IMR-90 (cell line): ENCODE measurements at places on chromosomes 6 and 20.

DNA sequence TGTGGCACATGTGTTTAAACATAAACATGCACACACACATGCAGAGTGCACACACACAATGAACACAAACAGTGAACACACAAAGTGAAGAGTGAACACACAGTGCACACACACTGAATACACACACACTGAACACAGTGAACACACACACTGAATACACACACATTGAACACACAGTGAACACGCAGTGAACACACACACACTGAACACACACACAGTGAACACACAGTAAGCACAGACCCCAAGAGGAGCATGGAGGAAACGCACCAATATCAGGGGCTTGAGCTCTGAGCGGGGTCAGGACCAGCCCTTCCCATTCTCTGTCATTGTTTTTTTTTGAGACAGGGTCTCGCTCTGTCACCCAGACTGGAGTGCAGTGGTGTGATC lies 17.1 kb upstream of the HELZ2 start:
- H3K27me3 ChIP-seq = no peaks in the 10 kb centered on the region
- no peak overlapping the region for H3K4me3 ChIP-seq
- peaks cover 48% of the 10 kb centered on the region for H3K36me3 ChIP-seq
- DNase-seq = no peak
- H3K4me1 ChIP-seq = peaks cover 7% of the 10 kb centered on the region

- no peaks in the 10 kb centered on the region; the same call in 1 of the 2 replicates for H3K36me3 ChIP-seq
- H3K4me1 ChIP-seq = peaks cover 5% of the 10 kb centered on the region
- H3K4me3 ChIP-seq = no peak overlapping the region
- H3K27me3 ChIP-seq = no peaks in the 10 kb centered on the region
Measured at GRCh38 chr6:148840256-148840655, 93.4 kb downstream of the UST start.

DNA sequence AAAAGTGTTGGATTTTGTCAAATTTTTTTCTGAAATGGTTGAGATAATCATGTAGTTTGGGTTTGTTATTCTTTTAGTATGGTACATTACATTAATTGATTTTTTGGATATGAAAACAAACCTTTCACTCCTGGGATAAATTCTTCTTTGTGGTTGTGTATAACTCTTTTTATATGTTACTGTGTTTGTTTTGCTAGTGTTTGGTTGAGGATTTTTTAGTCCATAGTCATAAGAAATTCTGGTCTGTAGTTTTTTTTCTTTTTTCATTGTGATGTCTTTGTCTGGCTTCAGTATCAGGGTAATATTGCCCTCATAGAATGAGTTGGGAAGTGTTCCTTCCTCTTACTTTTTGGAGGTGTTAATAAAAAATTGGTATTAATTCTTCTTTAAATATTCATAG lies 122.2 kb upstream of the ATXN1 start:
- H3K4me3 ChIP-seq = no peak overlapping the region
- peaks cover 3% of the 10 kb centered on the region; the same call in 1 of the 2 replicates for H3K4me1 ChIP-seq
- no peaks in the 10 kb centered on the region for H3K27me3 ChIP-seq
- no peaks in the 10 kb centered on the region for H3K36me3 ChIP-seq
- no peak overlapping the region for H3K27ac ChIP-seq

DNA sequence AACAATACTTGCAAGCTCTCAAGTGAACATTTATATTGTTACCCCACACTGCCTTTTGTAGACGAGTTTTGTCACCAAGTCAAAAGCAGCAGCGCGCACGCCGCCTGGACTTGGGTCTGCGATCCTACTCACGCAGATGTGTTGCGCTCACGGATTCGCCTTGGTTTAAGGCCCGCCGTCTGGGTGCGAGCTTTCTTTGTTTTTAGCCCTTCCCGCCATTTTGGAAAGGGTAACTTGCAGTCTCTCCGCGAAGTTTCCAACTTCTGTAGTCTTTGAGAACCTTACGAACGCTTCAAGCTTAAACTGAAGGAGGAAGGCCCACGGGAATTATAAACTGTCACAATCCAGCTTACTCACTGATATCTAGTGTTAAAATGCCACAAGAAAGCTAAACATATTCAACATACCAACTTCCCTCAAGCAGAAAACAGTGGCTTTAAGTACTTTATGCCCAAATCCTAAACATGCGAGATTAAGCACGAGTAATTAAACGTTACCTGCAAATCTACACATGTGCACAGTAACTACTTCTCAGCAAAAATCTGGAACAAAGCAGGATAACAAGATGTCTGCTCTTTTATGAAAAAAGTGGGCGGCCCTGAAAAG lies 80.4 kb upstream of the BTN3A2 start:
- H3K36me3 ChIP-seq = no peaks in the 10 kb centered on the region
- H3K4me1 ChIP-seq = peaks cover 2% of the 10 kb centered on the region
- H3K27ac ChIP-seq = peak overlapping the region; percentile 81
- H3K4me3 ChIP-seq = peak overlapping the region; percentile 59
- peak; percentile 74 for DNase-seq

GRCh38 chr6:148293181-148293995 lies 49.2 kb upstream of the SASH1 start:
- no peaks in the 10 kb centered on the region for H3K36me3 ChIP-seq
- H3K27me3 ChIP-seq = no peaks in the 10 kb centered on the region
- H3K27ac ChIP-seq = no peak overlapping the region
- DNase-seq = peak; percentile 26
- H3K4me1 ChIP-seq = peaks cover 24% of the 10 kb centered on the region

DNA sequence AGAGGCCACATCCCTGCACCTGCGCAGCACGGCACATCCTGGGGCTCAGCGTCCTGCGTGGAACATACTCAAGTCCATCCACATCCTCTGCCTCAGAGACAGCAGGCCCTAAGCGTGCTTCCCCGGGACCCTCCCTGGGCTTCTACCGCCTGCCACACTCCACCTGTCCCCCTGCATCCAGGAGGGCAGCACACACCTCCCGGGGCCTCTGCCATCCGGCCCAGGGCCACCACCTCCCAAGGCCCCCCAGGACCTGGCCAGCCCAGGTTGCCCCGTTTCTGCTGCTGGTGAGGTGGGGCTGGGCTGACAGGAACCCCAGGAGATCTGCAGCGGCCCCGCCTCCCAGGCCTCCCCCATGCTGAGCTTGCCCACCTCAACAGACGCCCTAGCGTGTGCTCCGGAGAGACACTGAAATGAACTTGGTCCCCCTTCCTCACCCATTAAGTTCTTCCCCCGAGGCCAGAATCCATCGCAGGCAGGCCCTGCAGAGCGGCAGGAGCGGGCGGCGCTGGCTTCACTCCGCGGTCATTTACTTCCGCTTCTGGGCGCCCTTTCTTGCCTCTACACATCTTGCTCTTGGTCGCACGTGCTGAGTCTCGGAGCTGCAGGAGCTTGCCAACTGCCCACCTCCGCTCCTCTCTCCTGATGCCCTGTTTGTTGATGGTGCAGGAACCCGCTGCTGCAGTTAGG lies 235.3 kb downstream of the TAF4 start:
- no peaks in the 10 kb centered on the region for H3K27me3 ChIP-seq
- no peak for DNase-seq
- H3K27ac ChIP-seq = no peak overlapping the region
- H3K4me1 ChIP-seq = no peaks in the 10 kb centered on the region
- no peak overlapping the region for H3K4me3 ChIP-seq

GRCh38 chr20:14142964-14143627 lies 147.8 kb downstream of the MACROD2 start:
- no peaks in the 10 kb centered on the region for H3K36me3 ChIP-seq
- H3K4me3 ChIP-seq = no peak overlapping the region
- no peak overlapping the region for H3K27ac ChIP-seq
- H3K4me1 ChIP-seq = no peaks in the 10 kb centered on the region
- peak; percentile 56 for DNase-seq
- H3K27me3 ChIP-seq = no peaks in the 10 kb centered on the region

DNA sequence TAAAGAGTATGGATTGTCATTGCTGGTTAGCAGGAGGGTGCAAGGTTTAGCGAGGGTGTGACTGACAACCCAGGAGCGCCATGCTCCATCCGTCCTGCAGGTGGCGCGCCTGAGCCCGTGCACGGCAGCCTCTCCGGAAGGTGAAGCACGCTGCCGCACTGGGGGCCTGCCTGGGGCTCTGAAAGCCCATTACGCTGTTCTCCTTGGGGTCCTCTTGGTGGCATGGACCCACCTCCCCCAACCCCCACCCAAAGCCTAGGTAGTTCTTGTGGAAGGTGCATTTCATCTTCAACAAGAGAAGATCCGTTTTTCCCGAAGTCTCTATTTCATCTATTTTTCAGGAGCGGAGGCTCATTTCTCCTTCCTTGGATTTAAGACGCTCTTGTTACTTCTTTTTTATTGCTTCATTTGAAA lies 197.4 kb upstream of the KCNG1 start:
- no peak overlapping the region for H3K4me3 ChIP-seq
- H3K4me1 ChIP-seq = no peaks in the 10 kb centered on the region
- no peak for DNase-seq
- peaks cover 22% of the 10 kb centered on the region for H3K27me3 ChIP-seq
- no peaks in the 10 kb centered on the region for H3K36me3 ChIP-seq

DNA sequence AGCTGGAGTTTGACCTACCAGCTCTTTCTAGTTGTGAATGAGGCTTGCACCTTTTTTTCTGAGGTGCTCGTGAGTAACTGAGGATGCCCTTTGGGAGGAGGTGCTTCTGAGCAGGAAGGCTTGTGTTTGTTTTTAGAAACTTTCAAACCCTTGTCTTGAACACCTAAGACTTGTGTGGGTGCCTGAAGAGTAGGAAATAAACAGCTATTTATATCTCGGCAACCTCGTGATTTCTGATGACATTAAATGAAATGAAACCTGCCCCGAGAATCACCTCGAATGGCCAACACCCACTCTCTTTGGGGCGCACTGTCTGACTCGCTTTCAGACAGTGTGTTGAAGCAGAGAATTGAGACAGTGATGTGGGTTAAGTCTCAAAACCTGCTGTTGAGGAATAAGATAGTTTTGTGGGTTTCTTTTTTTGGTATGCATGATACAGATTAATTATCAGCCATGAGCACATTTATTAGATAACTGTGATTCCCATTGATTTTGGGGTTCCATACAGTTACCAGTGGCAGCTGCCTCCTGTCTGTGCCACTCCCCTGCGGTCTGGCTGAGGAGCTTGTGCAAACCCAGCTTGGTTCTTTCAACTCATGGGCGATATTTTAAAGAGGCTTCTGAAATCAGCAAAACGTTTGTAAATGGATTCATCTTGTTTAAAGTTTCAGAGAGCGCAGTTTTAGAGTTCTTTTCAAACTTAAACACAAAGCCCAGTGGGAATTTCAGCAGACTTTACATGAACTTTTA lies 8.4 kb downstream of the IRF4 start:
- H3K27me3 ChIP-seq = peaks cover 63% of the 10 kb centered on the region
- no peaks in the 10 kb centered on the region for H3K36me3 ChIP-seq
- H3K4me3 ChIP-seq = no peak overlapping the region
- H3K4me1 ChIP-seq = no peaks in the 10 kb centered on the region
- DNase-seq = no peak
- H3K27ac ChIP-seq = no peak overlapping the region

- no peak for DNase-seq
- no peak overlapping the region for H3K4me3 ChIP-seq
- no peaks in the 10 kb centered on the region for H3K27me3 ChIP-seq
Measured at GRCh38 chr6:77853401-77853800, 200.6 kb downstream of the MEI4 start.
